ENCODE measurements at places on chromosomes 11 and 22.

DNA sequence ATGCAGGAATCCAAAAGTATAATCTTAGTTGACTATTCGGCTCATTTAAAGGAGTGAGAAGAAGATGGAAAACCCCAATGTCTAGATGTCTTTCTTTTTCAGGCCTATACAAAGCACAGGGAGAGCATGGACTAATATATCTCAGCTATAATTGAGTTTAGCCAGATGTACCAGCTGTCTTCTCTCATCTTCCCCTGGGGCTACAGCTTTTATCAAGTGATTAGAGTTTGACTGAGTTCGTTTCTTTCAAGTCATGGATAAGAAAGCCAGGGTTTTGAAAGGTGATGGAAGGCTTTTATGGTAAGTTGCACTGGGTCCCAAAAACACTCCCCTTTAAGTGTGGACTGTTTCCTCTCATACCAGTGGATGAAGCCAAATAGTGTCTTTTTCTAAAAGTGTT, 1172.8 kb upstream of the TENM4 start:
- no peak for DNase-seq

DNA sequence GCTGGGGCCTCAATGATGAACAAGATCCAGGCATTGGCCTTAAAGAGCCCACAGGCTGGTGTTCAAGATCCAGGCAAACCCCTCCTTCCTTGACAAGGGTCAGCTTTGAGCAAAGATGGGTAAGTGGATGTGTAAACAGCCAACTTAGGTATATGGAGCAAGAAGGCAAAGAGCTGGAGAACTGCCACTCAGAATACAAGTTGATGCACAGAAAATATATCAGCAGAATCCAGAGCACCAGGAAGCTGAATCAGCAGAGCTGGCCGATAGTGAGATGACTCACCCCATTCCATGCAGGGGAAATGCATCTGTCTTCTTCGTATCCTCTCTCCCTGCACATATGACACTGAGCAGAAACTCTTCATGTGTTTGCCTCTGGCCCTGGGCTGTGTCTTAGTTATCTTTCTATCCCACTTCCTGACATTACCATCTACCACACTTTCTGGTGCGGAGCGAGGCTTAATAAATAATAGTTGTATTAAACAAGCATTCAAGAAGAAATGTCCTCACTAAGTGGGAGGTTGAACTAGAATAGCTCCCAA, 57.8 kb downstream of the ENDOD1 start:
- no peak for DNase-seq

GRCh38 chr22:31647523-31648320, 14.3 kb downstream of the PISD start:
- no peak for DNase-seq

GRCh38 chr11:126113515-126113957, 50.9 kb upstream of the CDON start:
- no peak for DNase-seq

DNA sequence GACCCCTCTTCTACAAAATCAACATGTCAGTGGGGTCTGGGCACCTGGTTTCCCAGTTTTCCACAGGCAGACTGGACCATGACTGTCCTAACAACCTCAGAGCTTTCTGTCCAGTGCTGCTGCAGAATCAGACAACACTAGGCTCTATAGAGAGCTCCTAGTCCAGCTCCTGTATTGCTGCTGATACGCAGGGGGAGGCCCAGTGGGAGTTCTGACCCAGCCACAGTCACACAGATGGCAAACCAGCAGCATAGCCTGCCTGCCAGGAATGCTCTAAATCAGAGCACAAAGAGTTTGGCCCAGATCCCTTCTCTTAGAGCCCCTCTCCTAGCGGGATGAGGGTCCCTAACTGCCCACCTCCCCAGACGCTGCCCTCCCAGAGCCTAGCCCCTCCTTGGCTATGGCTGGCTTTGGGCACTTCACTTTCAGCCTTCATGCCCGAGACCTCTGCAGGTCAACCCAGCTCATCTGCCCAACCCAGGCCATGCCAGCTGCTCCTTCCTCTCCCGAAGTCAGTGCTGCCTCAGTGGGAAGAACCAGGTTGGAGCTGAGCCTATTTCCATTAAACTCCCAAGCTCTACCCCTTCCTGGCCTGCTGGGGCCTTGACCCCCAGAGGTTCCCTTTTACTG, 15.8 kb upstream of the SLCO2B1 start:
- no peak for DNase-seq

DNA sequence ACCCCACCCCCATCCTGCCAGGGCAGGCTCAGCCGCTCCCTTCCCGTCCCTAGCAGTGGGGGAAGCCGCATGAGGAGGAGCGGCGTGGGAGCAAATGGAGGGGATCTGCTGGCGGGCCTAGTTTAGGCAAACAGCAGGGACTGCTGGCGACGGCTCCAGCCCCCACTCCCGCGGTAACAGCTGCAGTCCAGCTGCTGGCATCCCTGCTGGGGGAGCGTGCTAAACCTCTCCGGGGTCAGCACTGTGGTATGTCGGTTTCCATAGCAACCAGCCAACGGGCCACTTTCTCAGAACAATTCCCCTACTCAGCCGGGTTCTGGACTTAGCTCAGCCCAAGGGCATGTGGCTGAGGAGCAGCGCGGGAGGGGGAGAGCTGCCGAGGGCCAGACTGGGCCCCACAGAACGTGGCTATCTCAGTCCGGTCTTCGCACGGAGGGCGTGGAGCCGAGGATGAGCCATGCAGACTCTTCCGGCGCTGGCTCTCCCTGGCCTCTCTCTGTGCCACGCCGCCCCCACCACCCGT, 98.8 kb downstream of the PKNOX2 start:
- DNase-seq = no peak

DNA sequence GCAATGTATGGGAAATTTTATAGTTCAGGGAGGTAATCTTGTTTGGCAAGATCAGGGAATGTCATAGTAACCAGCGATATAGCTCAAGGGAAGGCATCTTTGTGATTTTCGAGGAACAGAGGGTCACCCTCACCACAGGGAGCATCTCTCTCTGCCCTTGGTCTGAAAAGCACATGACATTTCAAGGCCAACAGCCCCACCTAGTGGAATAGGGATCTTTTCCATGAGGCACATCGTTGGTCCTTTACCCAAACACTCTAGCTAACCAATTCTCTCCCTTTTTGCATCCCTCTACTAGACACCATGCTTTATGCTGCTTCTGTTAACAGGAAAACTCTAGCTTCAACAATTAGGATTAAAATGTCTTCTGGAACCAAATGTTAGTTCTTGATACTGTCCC, 179.0 kb downstream of the GRM5 start:
- DNase-seq = peak; percentile 65

- no peak for DNase-seq
These were observed 19.7 kb downstream of the SLC37A2 start for GRCh38 chr11:125082611-125083311.

DNA sequence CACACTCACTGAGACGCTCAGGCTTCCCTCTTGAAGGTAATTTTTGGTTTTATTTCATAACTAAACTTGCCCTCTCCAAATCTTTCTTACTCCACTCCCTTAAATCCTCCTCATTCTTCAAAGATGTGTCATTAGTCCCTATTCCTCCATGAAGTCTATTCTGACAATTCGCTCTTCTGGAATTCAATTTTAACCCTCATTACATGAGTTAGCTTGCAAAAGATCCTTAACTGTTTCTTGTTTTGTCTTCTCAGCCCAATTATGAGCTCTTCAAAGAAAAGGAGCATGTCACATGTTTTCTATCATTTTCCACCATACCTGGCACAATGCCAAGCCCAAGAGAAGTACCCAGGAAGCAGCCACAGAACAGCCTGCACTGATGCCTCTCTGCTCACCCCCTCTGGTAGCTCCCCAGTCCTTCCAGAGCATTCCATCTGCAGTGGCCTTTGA, 13.0 kb downstream of the GALNT18 start:
- no peak for DNase-seq

DNA sequence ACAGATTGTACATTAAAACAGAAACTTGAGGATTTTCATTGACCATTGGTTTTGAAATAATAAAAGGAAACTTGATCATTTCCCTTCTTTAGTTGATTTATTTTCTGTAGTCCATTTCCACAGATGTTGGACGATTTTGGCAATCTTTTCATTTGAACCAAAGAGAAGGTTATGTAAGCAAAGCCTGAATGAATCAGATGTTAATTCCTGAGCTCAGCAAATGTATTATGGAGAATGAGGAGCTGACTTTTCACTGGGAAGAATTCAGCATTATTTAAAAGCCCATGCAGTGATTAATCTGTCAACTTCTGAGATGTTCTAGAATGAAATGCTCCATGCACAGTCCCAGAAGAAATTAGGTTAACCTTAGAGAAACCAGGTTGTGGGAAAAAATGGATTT, 29.0 kb downstream of the ELMOD1 start:
- DNase-seq = no peak

GRCh38 chr11:122101625-122102291, 14.3 kb downstream of the BLID start:
- DNase-seq = no peak

- DNase-seq = no peak
These were observed 119.8 kb upstream of the ANO1 start for GRCh38 chr11:69958308-69958707.

DNA sequence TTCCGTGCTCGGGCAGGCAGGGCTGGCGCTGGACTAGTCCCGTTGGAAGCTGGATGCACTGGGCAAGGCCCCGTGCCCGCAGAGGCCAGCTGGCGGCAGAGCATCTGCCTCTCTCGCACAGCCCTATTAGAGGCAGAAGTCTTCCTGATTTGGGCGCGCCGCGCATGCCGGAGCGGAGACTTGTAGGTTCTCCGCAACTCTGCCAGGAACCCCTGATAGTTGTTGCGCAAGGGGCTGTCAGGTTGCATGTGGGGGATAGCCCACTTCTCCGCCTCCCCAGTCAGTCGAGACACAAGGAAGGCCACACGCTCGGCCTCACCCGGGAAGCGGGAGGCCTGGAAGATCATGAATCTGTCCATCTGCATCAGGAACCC, 1.2 kb downstream of the RTL6 start:
- no peak for DNase-seq

- no peak for DNase-seq
These were observed 104.9 kb downstream of the C11orf87 start for GRCh38 chr11:109526931-109527330.

- DNase-seq = no peak
These were observed 30.9 kb upstream of the CACNG2 start for GRCh38 chr22:36734171-36735058.

- DNase-seq = no peak
These were observed 64.2 kb downstream of the CYTH4 start for GRCh38 chr22:37346505-37346895.

- peak; percentile 70 for DNase-seq
These were observed 93.9 kb downstream of the TECTA start for GRCh38 chr11:121194731-121195596.

GRCh38 chr22:17728786-17729185, 45.5 kb downstream of the BID start:
- no peak for DNase-seq

DNA sequence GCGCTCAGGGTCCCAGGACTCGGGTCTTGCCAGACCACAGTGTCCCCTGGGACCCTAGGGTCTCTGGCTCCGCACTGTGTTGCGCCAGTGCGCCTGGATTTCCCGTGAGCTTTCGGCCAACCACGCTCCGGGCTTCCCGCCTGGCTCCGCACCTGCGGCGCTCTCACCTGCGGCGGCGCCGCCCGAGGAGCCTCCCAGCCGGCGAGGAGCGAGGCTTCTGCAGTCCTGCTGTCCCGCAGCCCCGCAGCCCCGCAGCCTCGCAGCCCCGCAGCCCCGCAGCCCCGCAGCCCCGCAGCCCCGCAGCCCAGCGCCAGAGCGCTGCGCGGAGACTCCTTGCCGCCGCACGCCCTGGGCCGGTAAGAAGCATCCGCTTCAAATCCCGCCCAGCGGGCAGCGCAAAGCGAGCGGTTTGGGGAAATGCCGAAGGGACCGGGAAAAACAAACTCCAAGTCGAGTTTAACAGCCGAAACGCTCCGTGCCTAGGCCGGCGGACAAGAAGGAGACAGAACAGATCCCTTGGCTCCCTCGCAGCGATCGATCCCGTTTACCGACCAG, 939 bp downstream of the ALX4 start:
- no peak for DNase-seq

DNA sequence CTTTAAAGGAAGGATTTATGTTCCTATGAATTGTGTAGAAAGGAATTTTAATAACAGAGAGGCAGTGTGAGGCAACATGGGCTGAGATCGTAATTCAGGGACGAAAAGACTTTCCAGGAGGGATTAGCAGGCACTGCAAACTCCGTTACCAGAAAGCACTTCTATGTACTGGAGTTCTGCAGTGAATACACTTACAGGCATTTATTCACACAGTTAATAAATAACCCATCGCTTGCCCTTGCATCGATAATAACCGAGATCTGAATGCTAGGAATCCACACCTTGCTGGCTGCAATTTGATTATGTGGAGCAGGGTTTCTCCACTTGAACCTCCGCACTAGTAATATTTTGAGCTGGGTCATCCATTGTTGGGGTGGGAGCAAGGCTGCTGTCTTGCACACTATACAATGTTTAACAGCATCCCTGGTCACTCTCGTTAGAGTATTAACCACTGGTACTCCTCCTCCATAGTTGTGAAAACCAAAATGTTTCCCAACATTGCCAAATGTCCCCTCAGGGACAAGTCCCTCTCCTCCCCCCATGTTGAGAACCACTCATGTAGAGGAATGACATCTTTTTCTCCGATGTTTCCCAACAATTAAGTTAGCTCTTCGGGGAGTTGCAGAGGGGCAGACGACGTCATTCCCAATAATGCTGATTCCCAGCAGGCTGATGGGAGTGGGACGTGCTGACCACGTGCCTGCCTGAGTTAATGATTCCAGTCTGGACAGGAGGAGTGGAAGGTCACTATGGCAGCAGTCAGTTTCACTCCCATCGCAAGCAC, 99.5 kb downstream of the SNX19 start:
- no peak for DNase-seq

- DNase-seq = peak; percentile 22
These were observed at the start of gene APOBEC3A for GRCh38 chr22:38957046-38957770. Gene APOBEC3A, plus strand, starts transcription at chr22:38957609. Its CDS starts 83 bp downstream, at chr22:38957692.

DNA sequence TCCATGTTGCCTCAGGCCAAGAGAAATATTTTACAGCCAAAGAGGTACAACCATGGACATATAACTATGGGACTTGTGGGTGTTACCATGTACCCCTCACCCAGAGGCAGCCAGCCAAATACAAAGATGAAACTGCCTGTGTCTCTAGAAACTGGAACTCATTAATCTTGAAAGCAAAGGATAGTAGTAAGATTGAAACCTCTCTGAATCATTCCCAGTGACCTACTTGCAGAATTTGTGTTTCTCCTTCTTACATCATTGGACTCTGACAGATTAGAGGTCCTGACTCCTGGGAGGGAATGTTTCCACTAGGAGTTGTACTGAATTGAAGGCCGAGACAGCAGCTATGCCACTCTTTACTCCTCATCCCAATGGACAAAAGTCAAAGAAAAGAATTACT, 257.4 kb upstream of the UBASH3B start:
- no peak for DNase-seq

- DNase-seq = no peak
These were observed 151.1 kb upstream of the CHORDC1 start for GRCh38 chr11:90373971-90374370.

Data from activated naive CD4-positive, alpha-beta T cell treated with anti-CD3 and anti-CD28 coated beads, Interleukin-2, amount 10 ng/mL, durations not matched to agents 7 days and 5 days (primary cell).